Naive thymus-derived CD8-positive, alpha-beta T cell (primary cell): ENCODE measurements at places on chromosomes 4 and X. TPM values are rescaled to one million over a fixed set of nuclear protein-coding genes. Genes with fewer than 3 reads are reported as not detected.

GRCh38 chrX:69389101-69389501 is 115.0 kb upstream of the NALF2 start:
- no peak for DNase-seq

DNA sequence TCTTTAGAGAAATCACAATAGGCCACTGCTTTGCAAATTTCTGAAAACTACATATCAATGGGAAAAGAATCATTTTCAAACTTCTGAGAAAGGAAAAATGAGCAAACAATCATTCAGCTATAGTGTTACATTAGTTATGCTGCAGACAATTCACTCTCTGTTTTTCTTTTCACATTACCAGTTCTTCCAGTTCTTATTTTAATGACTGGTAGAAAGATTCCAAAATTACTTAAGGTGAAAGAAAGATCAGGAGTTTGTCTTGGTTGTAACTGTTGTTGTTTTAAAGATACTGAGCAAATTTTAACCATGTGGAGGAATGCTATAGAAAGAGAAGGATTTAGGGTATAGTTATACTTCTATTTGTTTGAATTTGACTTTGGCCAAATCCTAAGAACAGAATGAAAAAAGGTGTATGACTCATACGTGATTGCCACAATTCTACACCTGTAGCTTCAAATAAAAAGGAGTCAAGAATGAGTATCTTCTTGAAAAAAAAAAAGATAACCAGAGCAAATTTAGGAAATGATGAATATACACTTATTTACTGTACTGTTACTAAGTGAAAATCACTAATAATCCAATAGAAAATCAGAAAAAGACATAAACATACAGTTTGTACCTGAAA is 21.0 kb upstream of the RASGEF1B start:
- DNase-seq, result no peak

NEIL3 gene
- total RNA-seq, result not detected

DNA sequence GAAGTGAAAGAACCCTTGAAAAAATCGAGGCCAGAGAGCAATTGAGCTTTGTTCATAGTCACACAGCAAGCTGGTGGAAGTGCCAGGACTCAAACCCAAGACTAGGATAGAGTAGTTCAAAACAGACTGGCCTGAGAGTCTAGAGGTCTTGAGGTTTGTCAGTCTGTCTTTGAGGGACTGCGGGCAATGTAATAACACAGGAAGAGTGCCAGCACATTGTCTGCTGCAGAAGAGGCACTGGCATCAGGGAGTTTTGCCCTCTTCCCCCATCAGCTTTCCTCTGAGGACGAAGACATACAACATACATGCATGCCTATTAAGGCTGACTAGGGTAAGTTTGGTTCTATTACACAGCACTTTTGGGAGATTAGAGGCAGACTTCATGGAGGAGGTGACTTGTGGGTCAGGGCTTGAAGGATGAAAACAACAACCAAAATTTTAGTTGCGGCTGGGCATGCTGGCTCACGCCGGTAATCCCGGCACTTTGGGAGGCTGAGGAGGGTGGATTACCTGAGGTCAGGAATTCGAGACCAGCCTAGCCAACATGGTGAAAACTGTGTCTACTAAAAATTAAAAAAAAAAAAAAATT is 64.1 kb upstream of the LAS1L start:
- DNase-seq, result no peak

- no peak for DNase-seq
Measured at GRCh38 chr4:148227147-148227546, 215.1 kb downstream of the NR3C2 start.
